ENCODE measurements at places on chromosomes 2 and 18. TPM values are rescaled to one million over a fixed set of nuclear protein-coding genes. Genes with fewer than 3 reads are reported as not detected.

GRCh38 chr2:168545439-168546082 lies 89.5 kb downstream of the CERS6 start:
- DNase-seq, result no peak

DCC gene
- 4.5 TPM for total RNA-seq

- DNase-seq, result no peak
Observed at GRCh38 chr2:169933124-169933711, 106.0 kb downstream of the UBR3 start.

- no peak for DNase-seq
Observed at GRCh38 chr2:205665791-205666190, 16.5 kb upstream of the NRP2 start.

CCT4 gene
- 95.7 TPM for total RNA-seq

DNA sequence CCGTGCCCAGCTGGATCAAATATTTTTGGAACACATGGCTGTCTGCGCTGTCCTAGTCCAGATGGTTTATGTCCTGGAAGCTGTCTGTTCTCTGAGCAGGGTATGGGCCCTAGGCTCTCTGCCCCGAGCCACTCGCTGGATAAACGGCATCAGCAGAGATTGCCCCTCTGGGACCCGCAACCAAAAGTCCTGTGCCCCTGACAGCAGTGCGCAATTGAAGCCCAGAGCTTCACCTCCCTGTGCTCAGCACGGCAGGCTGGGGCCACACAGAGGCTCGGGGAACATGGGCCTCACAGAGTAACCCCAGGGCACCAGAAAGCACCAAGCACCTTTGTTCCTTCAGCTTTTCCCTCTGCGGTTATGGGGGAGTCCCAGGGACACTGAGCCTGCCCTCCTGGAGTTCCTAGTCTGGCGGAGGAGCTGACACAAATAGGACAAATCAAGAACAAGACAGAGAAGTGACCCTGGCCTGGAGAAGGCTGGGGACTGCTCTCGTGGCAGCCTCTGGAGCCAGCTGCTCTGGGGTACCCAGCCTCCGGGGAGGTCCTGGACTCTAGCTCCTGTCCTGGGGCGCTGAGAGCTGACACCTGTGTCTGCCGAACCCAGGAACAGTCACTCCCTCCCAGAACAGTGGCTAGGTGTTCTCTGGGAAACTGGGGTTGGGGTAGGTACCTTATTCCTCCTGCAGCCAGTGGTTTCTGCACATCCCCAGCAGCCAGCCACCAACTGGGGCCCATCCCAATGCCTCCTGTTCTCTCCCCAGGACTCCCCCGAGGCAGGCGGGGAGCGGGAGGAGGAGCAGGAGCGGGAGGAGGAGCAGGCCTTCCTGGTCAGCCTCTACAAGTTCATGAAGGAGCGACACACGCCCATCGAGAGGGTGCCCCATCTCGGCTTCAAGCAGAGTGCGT lies 12.3 kb downstream of the ARID5A start:
- DNase-seq, result no peak

GRCh38 chr2:169891593-169892298 lies 64.5 kb downstream of the UBR3 start:
- no peak for DNase-seq

DNA sequence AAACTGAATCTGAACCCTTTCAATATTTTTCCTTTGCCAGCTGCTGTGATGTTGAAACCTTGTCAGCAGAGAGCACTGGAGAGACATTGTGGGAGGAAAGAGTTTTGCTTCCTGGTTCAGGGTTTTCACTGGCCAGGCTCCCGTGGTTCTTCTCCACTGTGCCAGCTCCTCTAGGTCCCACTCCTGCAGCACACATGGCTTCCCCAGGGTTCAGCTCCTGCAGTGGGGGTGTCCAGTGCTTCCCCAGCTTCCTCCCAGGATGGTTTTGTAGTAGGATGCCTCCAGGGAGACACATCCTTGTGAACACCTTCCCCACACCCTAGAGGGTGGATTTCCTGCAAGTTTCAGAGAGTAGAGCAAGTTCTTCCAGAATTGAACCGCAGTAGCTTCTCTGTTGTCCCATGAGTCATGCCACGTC lies 24.0 kb upstream of the SULT1C3 start:
- no peak for DNase-seq

DNA sequence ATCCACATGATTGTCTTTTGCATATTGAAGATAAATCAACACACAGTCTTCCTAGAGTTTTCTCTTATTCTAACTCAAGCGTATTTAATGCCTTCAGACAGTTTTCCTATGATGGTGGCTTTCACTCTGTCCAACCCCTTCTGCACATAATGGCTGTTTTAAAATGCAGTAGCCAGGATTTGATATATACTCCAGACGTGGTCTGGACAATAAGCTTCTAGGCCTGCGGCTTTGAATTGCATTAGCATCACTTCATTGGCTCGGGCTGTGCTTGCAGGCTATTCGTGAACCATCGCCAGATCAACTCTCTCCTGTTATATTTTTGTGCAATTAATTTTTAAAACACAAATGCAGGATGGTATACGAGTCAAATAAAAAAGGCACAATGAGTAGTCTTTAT lies 235.3 kb downstream of the BCL2 start:
- DNase-seq, result no peak

DNA sequence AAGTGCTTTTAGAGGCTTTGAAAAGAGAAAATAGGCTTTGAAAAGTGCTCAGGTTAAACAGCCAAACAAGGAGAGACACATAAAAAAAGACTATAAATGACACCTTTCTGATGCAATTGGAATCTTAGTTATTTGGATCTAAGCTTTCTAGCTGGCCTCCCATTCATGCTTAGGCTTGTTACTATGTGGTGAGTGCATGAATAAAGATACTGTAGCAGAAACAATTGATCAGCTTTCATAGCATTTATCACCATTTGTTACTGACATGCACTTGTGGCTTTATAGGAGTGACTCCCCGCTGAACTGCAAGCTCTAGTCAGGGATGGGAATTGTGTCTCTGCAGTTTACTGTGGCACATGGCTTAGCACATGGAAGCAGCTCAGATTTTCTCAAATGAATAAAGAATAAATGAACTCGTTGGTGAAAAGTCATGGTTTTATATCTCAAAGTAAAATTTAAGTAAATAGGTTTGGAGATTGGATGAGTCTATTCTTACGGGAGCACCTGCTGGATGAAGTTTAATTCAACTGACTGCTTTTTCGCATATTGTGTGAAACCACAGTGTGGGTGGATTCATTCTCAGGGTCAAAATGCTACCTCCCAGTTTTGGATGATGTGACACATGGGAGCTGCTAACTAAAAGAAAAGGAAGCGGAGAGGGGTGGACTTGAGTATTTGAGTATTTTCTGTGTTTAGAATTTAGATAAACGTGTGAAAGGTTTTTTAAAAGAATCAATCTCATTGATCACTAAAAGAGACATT lies 91.1 kb upstream of the NOL4 start:
- no peak for DNase-seq

NPAS2 gene
- total RNA-seq, result 10.1 TPM

COL4A3 gene
- total RNA-seq, result 33.6 TPM

- no peak for DNase-seq
Observed at GRCh38 chr2:65158557-65158956, 28.7 kb upstream of the RAB1A start.

- DNase-seq, result no peak
Observed at GRCh38 chr2:28707592-28707991, 44.0 kb upstream of the PPP1CB start.

SERPINB12 gene
- total RNA-seq, result not detected

DNA sequence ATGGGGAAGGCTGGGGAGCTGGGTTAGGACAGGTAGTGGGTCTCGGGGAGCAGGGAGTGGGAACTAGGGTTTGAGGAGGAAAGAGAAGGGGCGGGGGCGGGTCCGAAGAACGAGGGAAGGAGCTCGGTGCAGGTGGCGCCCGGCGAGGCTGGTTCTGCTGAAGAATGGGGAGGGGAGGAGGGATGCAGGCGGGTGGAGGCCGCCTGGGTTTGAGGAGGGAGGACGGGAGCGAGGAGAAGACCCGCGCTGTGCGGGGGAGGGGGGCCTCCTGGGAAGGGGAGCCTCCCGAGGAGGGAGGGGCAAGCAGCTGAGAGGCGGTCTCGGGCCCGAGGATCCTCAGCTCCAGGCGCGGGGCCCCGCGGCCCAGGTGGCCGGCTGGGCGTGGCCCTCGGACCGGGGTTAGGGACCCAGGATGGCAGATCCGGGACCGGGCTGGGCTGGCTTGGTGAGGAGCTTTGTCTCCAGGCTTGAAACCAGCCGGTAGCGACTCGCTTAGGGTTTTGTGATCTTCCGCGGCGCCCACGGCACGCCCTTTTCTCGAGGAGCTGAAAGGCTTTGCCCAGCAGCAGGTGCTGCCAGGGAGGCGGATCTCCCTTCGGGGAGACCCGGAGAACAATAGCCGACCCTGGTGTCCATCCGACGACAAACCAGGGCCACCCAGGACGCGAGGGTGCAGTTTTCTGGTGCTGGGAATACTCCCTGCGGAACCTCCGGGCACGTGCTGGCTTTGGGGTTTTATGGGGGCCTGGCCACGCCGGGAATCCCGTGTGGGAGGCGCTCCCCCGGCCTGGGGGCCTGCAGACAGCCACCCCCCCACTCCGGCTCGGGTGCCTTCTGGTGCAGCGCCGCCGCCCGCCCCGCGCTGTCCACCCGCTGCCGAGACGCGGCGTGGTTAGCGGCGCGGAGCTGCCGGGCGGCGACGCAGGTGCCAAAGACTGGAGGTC lies 1.4 kb downstream of the DPYSL5 start:
- no peak for DNase-seq

GRCh38 chr2:105671156-105671555 lies 73.6 kb upstream of the NCK2 start:
- no peak for DNase-seq

GRCh38 chr2:48364100-48364499 lies 165.9 kb upstream of the STON1 start:
- DNase-seq, result no peak

POMC gene
- 3.9 TPM for total RNA-seq

KLHL29 gene
- 12.9 TPM for total RNA-seq

GRCh38 chr2:221085341-221085900 lies 486.7 kb downstream of the EPHA4 start:
- DNase-seq, result no peak

GRCh38 chr2:121562269-121563176 lies 31.8 kb downstream of the RNU4ATAC start:
- no peak for DNase-seq

DNA sequence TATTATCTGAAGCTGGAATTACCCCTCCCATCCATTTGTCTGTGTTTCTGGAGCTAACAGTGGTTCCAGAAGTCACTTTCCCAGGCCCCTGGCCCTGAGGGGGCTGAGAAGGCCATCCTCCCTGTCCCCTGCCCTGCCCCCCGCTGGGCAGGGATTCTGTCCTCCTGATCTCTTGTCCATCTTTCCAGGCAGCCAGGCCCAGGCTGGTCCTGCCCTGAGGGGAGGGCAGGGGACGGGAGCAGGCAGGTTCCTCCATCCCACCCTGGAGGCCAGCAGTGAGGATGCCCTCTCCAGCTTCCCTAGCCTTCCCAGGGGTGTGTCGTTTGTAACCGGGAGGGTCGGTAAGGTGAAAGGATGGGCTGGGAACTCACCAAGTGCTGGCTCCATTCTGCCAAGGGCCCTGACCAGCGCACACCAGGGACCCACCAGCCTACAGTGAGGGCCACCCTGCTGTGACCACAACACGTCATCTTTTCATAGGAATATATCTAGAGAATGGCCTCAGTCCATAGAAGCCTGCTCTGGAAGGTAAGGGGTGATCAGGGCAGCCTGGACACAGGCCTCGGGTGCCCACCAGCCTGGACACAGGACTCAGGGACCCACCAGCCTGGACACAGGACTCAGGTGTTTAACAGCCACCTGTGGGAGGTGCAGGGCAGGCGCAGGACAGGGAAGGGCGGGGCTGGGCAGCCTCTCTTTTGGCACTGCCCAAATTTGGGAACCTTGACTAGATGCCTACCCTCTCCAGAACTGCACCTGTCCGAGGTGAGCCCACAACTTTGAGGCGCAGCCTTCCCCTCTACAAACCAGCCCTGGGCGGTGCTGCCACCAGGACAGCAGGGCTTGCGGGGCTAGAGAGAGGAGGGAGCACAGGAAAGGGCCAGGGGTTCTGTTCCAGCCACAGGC lies 35.8 kb upstream of the GPC1 start:
- peak; percentile 35 for DNase-seq

- DNase-seq, result no peak
Observed at GRCh38 chr2:55163274-55163721, 68.8 kb downstream of the CLHC1 start.

- DNase-seq, result no peak
Observed at GRCh38 chr2:191115804-191116203, 35.0 kb downstream of the STAT4 start.

DNA sequence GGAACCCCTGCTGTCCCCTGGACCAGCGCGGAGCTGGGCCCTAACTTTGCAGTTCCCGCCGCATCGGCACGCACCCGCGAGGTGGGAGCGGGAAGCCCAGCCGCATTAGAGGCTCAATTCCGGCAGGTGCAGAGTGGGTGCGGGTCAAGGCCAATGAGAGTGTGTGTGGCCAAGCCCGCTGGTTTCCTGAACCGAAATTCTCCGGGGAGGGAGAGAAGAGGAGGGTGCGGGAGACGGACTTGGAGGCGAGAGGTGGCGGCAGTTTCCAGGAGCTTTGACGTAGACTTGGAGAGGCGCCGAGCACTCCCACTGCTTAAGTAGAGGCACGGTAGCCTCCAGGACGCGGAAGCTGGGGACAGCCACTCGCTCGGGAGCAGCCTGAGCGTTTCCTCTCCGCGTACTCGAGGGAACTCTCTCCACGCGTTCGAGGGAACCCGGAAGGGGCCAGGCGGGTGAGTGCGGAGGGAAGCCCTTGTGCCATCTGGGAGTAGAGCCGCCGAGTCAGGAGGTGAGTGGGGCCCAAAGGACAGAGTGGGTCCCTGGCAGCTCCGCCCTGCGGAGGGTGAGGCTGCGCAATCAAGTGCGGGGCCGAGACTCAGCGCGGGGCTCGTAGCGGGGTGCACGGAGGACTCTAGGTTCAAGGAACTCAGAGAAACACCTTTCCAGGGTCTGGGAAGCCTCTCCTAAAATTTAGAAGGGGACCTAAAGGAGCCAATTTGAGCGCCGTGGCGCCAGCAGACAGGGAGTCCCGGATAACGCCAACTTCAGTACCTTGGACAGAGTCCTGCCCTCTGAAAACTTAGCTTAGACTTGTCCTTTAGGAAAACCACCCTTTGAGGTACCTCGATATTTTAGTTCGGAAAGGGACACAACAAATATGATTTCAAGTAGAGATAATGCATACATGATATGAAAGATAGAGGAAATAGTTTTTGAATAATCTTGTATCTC lies at the start of gene FAM237A:
TSS of gene FAM237A (plus strand) at position 413 of the 951 bp plus-strand sequence. CDS start 1,750 bp downstream, outside the sequence.
- DNase-seq, result peak; percentile 41

CPLX4 gene
- total RNA-seq, result not detected

GRCh38 chr2:236246711-236247246 lies 17.4 kb downstream of the ASB18 start:
- DNase-seq, result no peak

PAX8 gene
- total RNA-seq, result 1.2 TPM

FNDC4 gene
- 1.6 TPM for total RNA-seq

- DNase-seq, result no peak
Observed at GRCh38 chr2:16123421-16123820, 183.1 kb downstream of the MYCN start.

GRCh38 chr2:226932443-226932842 lies 96.6 kb downstream of the RHBDD1 start:
- no peak for DNase-seq

GRCh38 chr2:18552351-18553077 lies 7.9 kb downstream of the RDH14 start:
- no peak for DNase-seq

- no peak for DNase-seq
Observed at GRCh38 chr2:100390001-100390940, 27.2 kb downstream of the CHST10 start.

STEAP3 gene
- 18.3 TPM for total RNA-seq
